ENCODE measurements at places on chromosomes 1 and 21.

- DNase-seq = no peak
Measured at GRCh38 chr1:152514715-152515433, 592 bp downstream of the CRCT1 start.

GRCh38 chr1:81869307-81869706 lies 68.6 kb downstream of the ADGRL2 start:
- no peak for DNase-seq

DNA sequence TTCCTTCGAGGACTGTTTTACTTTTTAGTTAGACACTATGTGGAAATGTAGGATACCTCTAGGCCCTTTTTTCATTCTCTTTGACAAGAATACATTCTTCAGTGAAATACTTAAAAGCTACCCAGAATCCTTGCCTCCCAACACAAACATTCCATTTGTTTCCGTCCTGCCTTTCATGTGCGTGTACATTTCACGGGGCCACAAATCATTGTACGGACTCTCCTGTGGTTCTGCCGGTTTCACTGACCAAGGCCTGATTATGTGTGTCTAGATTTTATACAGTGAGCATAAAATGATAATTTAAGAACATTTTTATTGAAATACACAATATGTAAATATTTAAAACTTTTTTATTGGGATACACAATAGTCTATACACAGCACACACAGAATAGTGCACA lies 76.4 kb downstream of the RUNX3 start:
- no peak for DNase-seq

DNA sequence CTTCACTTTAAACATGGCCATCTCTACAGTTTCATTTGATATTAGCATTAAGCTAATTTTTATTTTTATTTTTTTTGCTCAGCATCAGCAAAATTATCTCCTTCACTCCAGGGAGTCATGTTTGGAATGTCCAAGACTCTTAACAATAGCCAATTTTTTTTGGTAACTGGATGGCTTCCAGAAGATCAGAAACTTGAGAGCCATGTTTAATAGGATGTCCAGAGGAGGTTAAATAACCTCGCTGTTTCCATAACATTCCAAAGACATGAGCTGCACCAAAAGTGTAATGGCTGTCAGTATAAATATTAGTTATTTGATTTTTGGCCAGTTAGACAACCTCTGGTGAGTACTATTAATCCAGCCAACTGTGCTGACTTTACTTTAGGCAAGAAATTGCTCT lies 80.7 kb downstream of the DNTTIP2 start:
- DNase-seq = no peak

- DNase-seq = no peak
Measured at GRCh38 chr21:46482225-46482845, 23.6 kb downstream of the DIP2A start.

DNA sequence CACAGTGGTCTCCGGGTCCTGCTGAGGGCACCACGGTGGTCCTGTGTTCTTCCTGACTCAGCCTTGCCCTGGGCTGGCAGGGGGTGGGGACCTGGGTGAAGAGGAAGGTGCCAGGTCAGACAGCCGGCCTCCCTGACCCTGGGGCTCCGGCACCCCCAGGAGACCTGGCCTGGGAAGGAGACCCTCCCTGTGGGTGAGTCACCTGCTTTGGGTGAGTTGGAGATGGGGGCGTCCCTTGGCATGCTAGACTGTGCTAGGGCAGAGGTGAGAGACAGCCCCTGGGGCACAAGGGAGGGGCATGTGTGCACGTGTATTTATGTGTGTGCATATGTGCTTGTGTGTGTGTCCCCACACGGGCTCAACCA lies 23.4 kb downstream of the SPSB1 start:
- DNase-seq = no peak

Data from MM.1S (cell line).